ENCODE measurements at places on chromosomes 7 and 10. TPM values are rescaled to one million over a fixed set of nuclear protein-coding genes. Genes with fewer than 3 reads are reported as not detected.

DNA sequence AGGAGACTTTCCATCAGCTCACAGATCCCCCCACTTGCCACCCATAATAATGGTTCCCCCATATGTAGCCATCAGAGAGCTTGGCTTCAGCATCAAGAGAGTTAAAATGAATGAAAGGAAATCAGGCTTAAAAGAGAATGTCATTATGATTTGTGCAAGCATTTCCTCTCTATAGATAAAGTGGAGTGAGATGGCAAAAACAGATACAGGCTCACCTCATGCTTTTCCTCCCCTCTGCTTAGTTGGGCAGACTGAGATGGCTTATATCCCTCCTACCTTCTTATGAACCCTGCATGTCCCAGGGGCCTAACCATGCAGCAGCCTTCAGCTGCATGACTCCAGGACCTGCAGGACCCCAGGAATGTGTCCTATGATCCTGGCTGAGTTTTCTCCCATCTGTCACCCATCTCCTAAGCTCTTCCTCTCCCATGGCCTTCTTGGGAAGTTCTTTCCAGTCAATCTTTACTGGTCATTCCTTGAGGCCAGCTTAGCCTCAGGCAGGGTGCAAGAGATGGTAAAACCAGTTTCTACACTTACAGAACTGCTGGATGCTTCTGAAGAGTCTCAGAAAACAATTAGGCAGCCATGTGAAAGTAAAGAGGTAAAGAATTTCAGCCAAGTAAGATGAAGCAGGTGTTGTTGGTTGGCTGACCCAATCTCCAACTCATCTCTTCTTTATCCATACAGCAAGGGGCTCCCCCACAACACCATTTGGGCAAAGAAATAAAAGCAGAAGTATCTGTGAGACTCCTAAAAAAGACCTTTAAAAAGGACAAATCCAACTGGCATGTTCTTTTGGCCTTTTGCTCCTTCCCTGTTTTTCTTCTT lies 159.7 kb downstream of the RTKN2 start:
- DNase-seq, result no peak

- DNase-seq, result no peak
Observed at GRCh38 chr10:34906067-34906965, 91.2 kb upstream of the PARD3 start.

DNA sequence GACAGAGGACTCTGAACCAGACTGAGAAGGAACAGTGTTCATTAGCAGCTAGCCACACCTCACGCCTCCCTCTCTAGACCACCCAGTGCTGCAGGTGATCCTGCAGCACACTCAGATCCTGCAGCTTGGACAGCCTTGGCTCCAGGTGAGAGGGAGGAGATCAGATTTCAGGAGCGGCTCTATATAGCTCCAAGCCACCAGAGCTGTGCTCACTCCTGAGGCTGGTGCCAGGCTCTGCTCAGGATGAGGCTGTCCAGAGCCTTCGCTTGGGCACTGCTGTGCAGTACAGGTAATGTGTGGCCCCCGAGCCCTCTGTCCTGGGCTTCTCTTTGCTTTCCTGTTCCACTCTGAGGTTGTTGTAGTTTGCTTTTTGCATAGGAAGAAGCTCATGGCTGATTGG lies 42.4 kb downstream of the C10orf120 start:
- DNase-seq, result no peak

GRCh38 chr7:18936265-18936664 lies 181.2 kb downstream of the TWIST1 start:
- DNase-seq, result no peak

FFAR4 gene
- not detected for total RNA-seq

SHH gene
- total RNA-seq, result not detected

KIF5B gene
- total RNA-seq, result 194 TPM
